ENCODE measurements at places on chromosomes 3 and 15.

DNA sequence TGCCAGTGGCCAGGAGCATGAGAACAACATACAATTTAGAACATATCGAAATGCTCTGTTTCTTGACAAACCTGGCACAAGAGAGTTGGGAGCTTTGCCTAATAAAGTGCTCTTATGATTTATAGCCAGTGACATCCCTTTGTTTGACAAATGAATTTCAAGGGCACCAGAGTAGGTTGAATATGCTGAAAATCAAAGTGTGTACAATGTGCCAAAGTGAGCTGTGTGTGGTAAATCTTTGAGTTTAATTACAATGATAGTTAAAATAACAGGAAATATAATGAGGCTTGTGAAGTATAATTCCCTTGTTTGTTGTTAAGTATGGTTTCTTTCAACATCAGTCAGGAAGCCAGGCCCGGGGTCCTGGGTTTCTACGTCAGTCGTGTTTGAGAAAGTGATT is 211.9 kb downstream of the EBLN2 start:
- no peak for DNase-seq

GRCh38 chr3:134956395-134956794 is 161.3 kb downstream of the EPHB1 start:
- no peak for DNase-seq

DNA sequence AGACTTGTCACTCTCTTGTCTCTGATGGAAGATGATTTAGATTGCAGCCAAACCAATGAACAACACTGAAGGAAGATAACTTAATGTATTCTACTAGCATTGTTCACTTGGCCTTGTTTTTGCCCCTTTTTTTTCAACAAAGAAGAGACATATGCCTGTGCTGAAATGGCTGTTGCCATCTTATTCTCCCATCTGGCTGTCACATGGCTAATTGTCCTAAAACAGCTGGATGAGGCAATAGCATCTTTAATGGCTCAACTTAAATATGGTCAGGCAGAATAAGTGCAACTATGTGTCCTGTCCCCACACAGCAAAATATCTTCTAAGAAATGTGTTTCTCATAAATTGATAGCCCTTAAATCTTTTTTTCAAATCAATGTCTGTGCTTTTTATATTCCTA is 576.9 kb downstream of the TUSC7 start:
- DNase-seq = no peak

DNA sequence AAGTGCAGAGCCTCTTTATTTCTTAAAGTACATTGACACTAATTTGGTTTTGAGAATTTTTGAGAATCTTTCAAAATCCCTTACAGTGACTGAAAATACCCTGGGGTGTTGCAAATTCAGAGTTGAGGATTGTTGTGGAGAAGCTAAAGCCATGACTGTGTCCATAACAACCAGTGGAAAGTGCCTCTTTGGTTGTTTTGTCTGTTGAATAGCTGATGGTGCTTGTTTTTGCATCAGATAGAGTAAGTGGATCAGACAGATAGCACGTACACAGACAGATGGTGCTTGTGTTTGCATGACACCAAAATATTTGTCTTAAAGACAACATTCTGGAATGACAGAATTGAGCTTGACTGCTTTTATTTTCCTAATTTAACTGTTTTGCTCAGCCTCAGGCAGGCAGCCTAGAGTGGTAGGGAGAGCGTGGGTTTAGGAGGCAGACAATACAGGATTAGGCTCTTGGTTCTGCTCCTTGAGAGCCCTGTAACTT is 265.0 kb downstream of the IL20RB start:
- DNase-seq = no peak

DNA sequence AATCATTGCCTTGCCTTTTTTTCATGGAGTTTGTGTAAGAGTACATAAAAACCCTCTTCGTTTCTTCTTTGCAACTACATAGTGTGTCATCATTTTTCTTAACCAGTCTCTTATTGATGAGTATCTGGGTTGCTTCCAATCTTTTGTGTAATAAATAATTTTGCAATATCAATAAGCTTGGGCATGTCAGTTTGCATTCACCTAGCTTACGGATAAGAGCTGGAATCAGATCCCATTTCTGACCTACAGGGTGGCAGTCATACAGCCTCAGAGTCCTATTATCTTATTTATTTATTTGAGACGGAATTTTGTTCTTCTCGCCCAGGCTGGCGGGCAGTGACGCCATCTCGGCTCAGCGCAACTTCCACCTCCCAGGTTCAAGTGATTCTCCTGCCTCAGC is 18.3 kb downstream of the ANP32A start:
- no peak for DNase-seq

DNA sequence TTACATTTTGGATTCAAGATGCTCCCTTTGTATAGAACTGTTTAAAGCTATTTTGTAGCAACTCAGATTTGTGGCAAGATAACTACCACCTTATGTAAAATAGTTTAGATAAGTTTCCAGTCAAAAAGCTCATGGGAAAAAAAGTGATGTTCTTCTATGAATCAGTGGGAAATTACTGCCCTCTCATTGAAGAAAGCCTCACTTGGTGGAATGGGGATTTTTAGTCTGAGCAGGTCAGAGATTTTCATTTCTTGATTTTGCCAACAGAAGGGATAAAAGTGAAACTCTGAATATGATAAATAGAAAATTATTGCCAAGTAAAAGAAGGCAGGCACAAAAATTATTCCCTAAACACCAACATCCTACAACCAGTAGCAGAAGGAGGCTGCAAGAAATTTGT is 25.8 kb upstream of the CSTA start:
- DNase-seq = no peak

- DNase-seq = no peak
Measured at GRCh38 chr3:123805101-123805500, 79.0 kb downstream of the MYLK start.

DNA sequence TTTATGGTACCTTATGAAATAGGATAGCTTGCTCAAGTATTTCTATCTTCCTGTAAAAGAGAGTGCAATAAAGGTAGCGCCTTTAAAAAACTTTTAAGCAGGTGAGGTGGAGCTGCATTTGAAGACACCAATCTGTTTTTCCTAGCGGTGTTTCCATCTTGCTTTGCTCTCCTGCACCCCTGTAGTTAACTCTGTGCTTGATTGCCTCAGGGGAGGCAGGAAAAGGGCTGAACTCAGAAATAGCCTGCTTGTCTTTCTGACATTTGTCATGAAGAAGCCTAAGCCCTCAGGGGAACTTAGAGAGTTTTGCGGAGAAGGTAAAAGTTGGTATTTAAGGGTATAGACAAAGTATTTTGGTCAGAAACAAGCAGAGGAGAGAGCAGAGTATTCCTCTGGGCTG is 63.0 kb upstream of the TPRG1 start:
- DNase-seq = no peak

DNA sequence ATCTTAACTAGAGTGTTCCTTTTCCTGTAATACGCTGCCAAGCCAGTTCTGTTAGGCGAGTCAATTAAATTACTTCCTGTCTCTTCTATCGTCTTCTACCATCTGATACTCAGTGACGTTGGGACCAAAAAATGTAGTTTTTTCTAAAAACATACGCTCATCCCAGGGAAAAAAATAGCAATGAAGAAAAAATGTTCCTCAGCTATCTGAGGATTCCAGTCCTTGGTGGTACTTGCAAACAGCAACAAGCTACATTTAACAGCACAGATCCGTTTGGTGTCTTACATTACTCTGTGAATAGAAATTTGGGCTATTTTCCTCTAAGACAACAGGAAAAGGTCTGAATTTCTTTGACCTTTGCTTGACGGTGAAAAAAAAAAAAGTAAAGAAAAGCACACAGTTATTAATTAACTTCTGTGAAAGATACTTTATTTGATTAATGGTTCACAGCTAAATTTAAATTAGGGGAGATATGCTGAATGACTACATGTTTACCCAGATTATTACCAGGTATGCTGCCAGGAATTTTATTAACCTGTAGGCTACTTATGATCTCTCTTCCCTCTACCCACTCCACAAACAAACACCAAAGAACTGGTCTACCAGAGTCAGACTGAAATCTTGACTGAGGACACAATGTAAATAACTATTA is 254.4 kb upstream of the ZPLD1 start:
- DNase-seq = no peak

- no peak for DNase-seq
Measured at GRCh38 chr3:32405155-32405554, 13.5 kb downstream of the CMTM7 start.

- no peak for DNase-seq
Measured at GRCh38 chr3:175457301-175457700, 598.2 kb downstream of the NAALADL2 start.

DNA sequence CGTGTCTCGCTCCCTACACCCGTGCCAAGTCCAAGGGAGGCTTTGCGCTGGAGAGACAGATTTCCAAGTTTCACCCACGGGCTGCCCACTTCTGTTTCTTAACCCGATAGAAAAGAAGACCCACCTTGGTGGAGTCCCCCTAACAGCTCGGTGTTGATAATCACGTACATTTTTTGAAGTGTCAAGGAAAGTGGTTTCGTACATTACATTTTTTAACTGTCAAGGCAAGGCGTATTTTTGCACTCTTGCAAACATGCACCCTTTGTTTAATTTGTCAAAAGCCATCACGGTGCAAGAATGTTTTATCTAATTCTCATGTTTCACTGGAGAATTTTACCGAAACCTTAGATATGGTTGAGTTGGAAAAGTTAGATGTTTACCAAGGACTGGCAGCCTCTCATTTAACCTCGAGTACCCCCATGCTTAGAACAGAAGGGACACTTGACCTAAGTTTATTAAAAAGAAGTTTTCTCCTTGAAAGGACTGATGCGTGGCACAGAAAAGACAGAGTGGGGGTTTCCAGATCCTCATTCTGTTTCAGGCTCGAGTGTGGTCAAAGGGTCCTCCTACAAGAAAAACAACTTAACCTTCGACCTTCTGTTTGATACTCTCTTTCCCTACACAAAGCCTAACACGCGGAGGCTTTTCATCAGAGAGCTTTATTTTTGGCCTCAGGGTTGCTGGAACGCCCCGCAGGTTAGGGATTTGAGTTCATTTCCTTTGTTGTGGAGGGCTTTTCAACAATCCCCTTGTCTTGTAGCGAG is 882 bp downstream of the GXYLT2 start:
- peak; percentile 58 for DNase-seq

GRCh38 chr3:44323341-44323955 is 15.1 kb upstream of the TCAIM start:
- peak; percentile 85 for DNase-seq

- DNase-seq = no peak
Measured at GRCh38 chr3:55198554-55198953, 270.7 kb upstream of the LRTM1 start.

GRCh38 chr15:99496302-99496629 is 69.5 kb upstream of the MEF2A start:
- no peak for DNase-seq

GRCh38 chr15:39801641-39802309 is 19.1 kb upstream of the FSIP1 start:
- DNase-seq = peak; percentile 67

GRCh38 chr3:99943931-99944761 is 126.5 kb downstream of the CMSS1 start:
- no peak for DNase-seq

- peak; percentile 71 for DNase-seq
Measured at GRCh38 chr15:63601704-63602185, 4.6 kb downstream of the FBXL22 start.

- DNase-seq = no peak
Measured at GRCh38 chr15:68417897-68418296, 14.1 kb downstream of the ITGA11 start.

GRCh38 chr15:51186181-51186705 is 91.5 kb upstream of the TNFAIP8L3 start:
- DNase-seq = no peak

GRCh38 chr15:76336254-76337058 is at the start of gene ISL2:
ISL2 (plus strand) TSS chr15:76336773; CDS start chr15:76336884, 111 bp downstream.
- peak; percentile 93 for DNase-seq

- DNase-seq = no peak
Measured at GRCh38 chr3:77014226-77014625, 25.7 kb upstream of the ROBO2 start.

- no peak for DNase-seq
Measured at GRCh38 chr3:15382405-15382923, 44.9 kb downstream of the METTL6 start.

DNA sequence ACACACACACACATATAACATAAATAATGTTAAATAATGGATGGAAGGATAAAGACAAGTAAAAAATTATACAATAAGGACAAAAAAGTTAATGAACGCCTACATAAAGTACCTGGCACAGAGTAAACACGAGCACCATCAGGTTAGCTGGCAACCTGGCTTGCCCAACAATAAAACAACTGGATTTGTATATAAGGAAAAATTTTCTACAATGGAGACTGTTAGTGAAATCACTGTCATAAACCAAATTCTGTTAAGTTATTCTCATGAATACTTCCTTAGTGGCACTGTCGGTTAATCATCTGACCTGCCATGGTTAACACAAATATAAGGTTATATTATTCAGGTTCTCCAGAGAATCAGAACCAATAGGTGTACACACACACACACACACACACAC is 54.8 kb downstream of the DPH6 start:
- DNase-seq = no peak

DNA sequence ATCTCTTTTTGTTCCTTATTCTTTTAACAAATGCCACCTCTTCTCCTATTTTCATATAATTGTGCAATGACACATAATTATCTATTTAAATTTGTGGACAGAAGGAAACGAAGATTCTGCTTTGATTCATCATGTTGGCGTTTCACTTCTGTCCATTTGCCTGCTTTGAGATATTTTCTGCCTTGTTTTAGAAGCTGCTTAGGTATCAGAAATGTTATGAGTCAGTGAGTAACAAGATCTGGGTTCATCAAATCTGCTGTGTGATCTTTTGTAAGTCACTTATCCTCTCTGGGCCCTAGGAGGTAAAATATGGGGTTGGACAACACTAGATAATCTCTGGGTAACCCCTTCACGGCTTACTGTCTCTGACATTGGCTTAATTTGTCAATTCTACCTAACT is 7.3 kb upstream of the MINDY4B start:
- DNase-seq = no peak

- DNase-seq = no peak
Measured at GRCh38 chr3:28191363-28191762, 50.1 kb upstream of the CMC1 start.

GRCh38 chr3:70488816-70489215 is 176.4 kb upstream of the MDFIC2 start:
- no peak for DNase-seq

GRCh38 chr15:94258246-94258645 is 26.9 kb downstream of the MCTP2 start:
- peak; percentile 16 for DNase-seq

DNA sequence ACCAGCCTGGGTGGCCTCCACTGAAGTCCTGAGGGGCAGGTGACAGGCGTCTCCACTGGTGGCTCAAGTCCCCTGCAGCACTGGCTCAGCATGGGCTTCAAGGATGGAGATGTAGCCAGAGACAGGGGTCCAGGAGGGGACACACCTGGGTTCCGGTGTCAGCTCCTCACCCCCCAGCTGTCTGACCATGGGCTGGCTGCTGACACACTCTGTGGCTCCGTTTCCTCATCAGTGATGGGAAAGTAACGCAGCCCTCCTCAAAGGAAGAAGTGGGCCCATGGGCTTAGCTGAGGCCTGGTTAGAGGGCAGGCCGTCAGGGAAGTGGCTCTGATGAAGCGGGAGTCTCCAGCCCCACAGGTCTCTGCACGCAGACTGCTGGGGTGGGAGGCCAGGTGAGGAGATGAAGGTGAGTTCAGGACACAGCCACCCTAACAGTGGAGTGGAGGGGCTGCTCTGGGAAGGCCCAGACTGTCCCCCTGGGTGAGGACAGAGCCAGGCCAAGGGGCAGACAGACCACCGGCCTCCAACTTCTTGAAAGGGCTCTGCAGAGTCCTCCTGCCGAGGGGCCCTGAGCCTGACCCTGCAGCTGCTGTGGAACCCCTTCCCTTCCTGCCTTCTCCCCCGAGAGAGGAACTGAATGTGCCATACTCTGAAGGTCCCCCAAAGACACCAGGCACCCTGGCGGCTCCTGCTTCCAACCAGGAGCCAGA is 24.0 kb downstream of the PSTPIP1 start:
- DNase-seq = no peak
